ENCODE measurements at places on chromosomes 7 and 10. TPM values are rescaled to one million over a fixed set of nuclear protein-coding genes. Genes with fewer than 3 reads are reported as not detected.
A peak's percentile ranks its signal among the peaks of the same experiment; 100 is the strongest.

- no peak overlapping the region for H3K4me3 ChIP-seq
- H3K36me3 ChIP-seq: no peaks in the 10 kb centered on the region
- DNase-seq: no peak
- no peaks in the 10 kb centered on the region for H3K27me3 ChIP-seq
Measured at GRCh38 chr10:34547291-34547690, 267.8 kb downstream of the PARD3 start.

DNA sequence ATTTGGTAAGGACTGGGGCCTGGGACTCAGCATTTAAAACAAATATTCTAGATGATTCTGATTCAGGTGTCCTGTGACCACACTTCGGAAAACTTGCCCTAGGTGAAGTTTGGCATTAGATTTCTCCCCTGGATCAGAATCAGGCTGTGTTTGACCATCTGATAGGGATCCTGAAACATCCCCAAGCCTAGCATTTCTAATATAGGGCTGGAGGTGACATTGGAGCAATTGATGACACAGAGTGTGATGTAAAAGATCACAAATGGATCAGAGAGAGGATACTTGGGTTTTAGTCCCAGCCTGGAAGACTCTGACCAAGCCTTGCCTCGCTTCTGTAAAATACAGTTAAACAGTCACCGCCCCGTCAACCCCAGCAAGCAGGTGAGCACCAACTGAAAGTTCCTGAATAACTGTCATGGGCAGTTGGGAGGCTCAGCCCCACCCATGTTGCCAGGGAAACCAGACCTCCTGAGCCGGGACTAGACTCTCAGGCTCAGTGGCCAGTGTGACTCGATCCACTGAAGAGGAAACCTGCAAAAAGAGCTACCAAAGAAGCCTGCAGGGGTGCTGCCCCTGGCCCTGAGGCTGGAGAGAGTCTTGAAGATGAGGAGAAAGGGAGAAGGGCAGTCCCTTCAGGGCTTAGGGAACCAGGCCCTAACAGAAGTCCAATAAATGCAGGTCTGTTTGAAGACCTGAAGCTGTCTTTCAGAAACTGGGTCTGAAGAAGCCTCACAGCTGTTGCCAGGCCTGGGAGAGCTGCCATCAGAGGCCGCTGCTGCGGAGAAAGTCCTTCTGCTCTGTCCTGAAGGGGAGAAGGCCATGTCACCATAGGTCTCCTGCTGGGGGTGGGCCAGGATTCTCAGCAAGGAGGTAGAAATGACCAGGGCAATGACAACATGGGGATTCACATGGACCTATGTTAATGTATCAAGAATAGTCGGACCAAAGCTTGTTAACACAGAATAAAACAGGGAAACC lies 126.1 kb upstream of the KCNMA1 start:
- H3K27ac ChIP-seq: no peak overlapping the region
- H3K4me1 ChIP-seq: no peaks in the 10 kb centered on the region
- no peaks in the 10 kb centered on the region for H3K27me3 ChIP-seq
- H3K4me3 ChIP-seq: no peak overlapping the region
- H3K36me3 ChIP-seq: no peaks in the 10 kb centered on the region

- H3K4me1 ChIP-seq: no peaks in the 10 kb centered on the region
- no peak overlapping the region for H3K4me3 ChIP-seq
- H3K36me3 ChIP-seq: no peaks in the 10 kb centered on the region
- no peak for DNase-seq
Measured at GRCh38 chr10:62147425-62147824, 121.2 kb downstream of the RTKN2 start.

DNA sequence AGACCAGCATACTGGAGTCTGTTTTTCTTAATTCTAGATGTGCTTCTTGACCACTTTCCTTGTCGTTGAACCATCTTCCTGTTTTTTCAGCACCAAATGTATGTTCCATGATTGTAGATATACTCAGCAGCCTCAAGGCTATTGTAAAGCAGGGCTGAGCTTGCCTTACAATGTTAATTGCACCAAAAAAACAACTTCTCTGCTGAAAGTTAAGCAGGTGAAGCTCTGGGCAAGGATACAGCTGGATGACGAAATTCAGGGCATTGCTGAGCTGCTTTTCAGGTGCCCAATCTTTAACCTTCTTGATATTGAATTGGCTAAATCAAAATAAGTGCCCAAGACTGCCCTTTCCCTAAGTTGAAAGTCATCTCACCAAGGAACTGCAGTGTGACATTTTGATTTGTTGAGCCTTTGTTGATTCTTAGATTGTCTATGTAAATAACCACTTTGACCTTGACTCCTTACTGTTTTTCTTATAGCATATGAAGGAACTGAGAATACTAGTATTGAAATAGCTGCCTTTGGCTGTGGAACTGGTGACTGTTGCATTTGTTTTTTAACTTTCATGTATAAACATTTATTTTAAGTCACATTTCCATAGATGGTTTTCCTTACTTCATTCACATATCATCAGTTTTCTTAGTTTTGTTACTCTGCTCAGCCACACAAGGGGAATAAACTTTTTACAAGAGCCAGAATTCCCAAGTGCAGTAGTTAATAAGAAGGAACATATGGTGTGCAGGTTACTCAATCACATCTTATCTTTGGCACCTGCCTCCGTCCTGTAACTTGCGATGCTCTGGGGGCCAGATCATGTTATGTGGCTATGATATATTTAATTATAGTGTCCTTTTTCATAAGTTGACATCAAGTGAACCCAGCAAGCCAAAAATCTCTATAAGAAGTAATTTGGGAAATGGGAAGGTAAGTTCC lies 3.1 kb downstream of the AHCYL2 start:
- no peak for DNase-seq
- H3K27ac ChIP-seq: no peak overlapping the region
- no peaks in the 10 kb centered on the region for H3K27me3 ChIP-seq
- no peaks in the 10 kb centered on the region for H3K36me3 ChIP-seq
- H3K4me3 ChIP-seq: no peak overlapping the region

GRCh38 chr7:130960208-130960988 lies 226.4 kb upstream of the KLF14 start:
- peaks cover 44% of the 10 kb centered on the region for H3K4me1 ChIP-seq
- peak; percentile 89 for DNase-seq
- H3K4me3 ChIP-seq: peak overlapping the region; percentile 77
- no peaks in the 10 kb centered on the region for H3K27me3 ChIP-seq

SUFU gene
- total RNA-seq: 9.5 TPM

NACAD gene
- 5.3 TPM for total RNA-seq
